Cortex of kidney (tissue), 1 donor: ENCODE measurements at places on chromosomes 12 and 14.

GRCh38 chr14:91303091-91303923 lies 58.8 kb upstream of the GPR68 start:
- no peak for DNase-seq

GRCh38 chr14:37584211-37585100 lies 10.6 kb downstream of the FOXA1 start:
- DNase-seq: no peak

DNA sequence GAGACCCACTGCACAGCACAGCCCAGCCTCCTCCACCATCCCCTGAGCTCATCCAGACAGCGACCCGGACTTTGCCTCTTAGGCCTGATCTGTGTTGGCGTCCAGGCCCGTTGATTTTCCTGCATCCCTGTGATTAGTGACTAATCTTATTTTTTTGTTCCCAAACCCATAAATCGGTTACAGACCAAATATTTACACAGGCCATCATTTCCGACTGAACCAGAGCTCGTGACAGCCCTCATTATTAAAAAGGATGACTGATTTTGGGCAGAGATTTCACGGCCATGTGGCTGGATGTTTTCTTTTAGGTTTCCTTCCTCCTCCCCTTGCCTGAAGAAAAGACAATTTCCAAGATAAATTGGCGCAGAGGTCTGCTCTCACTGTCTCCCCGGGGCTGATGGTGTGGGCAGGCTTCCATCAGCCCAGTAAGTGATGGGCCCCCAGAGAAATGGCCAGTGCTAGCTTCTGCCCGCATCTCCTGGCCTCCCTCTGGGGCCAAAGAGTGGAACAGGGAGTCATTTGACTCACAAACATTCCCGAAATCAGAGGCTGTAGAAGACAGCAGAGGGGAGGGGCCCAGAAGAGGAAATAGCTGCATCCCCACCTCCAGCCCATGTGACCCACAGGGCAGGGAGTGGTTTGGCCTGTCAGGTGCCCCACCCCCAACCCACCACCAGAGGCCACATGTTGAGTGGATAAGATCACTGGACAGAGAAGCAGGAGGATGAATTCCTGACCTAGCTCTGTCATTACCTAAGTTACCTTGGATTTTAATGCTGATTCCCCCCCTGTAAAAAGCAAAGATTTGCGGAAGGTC lies 283.5 kb downstream of the KSR2 start:
- DNase-seq: no peak

DNA sequence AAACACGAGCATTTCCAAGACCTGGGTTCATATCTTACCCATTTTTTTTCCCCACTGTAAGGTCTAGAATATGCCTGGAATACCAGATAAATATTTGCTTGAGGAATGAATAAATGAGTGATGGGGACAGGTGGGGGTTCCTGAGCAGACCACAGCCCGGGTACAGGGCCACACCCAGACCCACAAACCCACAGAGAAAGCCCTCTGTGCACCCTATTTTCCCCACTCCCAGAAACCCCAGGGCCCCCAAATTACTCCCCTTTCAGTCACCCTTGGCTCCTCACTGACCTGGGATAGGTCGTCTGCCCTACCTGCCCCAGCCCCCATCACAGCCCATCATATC lies 66.5 kb upstream of the DDX11 start:
- no peak for DNase-seq

DNA sequence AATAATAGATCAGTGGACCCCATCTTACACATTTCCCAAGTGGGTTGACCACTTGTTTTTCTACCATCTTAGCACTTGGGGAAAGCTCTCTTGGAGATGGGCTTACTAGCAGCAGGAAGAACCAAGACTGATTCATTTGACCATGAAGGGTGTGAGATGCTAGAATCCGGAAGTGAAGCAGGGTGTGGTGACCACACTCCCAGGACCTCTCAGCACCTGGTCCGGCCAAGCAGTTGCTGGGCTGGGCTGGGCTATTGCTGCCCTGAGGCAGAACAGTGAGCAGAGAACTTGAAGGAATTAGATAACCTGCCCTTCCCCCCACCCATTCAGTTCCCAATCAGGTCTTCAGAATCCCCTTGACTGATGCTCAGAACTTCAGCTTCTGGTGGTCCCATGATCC lies 24.4 kb downstream of the ADCY6 start:
- no peak for DNase-seq

DNA sequence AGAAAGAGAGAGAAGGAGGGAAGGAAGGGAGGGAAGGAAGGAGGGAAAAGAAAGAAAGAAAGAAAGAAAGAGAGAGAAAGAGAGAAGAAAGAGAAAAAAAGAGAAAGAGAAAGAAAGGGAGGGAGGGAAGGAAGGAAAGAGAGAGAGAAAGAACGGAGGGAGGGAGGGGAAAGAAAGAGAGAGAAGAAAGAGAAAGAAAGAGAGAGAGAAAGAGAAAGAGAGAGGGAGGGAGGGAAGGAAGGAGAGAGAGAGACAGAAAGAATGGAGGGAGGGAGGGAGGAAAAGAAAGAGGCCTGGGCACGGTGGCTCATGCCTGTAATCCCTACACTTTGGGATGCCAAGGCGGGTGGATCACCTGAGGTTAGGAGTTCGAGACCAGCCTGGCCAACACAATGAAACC lies 5.1 kb upstream of the ANAPC5 start:
- no peak for DNase-seq

GRCh38 chr14:45145214-45145613 lies 9.5 kb downstream of the FANCM start:
- DNase-seq: no peak

DNA sequence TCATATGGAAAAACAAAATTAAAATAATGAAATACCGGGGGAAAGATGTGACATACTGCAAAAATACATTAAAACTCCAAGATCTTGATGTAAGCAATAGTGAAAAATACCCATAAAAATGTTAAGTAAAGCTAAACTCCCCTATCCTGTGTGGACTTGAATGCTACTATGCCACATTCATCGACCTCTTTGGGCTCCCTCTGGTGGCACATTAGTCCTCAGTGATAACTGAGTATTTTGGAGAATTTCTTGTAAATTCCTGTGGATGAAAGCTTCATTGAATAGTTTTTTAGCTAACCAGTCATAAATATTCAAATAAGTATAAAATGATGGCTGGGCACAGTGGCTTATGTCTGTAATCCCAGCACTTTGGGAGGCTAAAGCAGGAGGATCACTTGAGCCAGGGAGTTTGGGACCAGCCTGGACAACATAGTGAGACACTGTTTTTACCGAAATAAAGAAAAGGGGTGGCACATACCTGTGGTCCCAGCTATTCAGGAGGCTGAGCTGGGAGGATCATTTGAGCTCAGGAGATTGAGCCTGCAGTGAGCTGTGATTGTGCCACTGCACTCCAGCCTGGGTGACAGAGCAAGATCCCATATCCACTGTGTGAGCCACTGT lies 42.4 kb upstream of the SGPP1 start:
- DNase-seq: no peak

- no peak for DNase-seq
These were observed 57.6 kb downstream of the LMNTD1 start for GRCh38 chr12:25495331-25496097.

GRCh38 chr12:50725011-50725942 lies 38.6 kb upstream of the ATF1 start:
- DNase-seq: no peak

DNA sequence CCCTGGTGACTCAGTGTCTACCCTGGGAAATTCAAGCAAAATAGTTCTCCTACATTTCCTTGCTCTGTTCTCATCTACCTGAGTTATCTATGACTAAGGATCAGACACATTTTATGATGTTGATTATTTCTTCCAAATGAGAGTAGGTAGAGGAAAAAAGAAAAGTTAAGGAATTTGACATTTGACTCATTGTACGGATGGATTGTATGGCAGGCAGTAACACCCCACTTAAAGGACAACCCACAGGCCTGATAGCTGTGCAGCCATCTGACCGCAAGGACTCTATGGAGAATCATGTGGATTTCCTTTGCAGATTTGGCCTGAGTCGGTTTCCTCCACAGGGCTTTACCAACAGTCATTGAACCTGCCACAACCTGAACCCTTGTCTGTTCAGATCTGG lies 540.3 kb downstream of the BCL11B start:
- DNase-seq: no peak

- DNase-seq: no peak
These were observed 4.2 kb downstream of the TESPA1 start for GRCh38 chr12:54980341-54980740.
